Calu3 (cell line): ENCODE measurements at places on chromosomes 3 and 15. TPM values are rescaled to one million over a fixed set of nuclear protein-coding genes. Genes with fewer than 3 reads are reported as not detected.

HRH1 gene
- total RNA-seq: 9.1 and 9.6 TPM in 2 replicates

TIMP4 gene
- total RNA-seq: 0.22 and 0.28 TPM in 2 replicates

CHRNB4 gene
- total RNA-seq: not detected in 2 replicates

SLC22A14 gene
- 1.8 and 2.1 TPM in 2 replicates for total RNA-seq

PODXL2 gene
- 36.1 and 43.6 TPM in 2 replicates for total RNA-seq

NPRL2 gene
- total RNA-seq: 21.0 and 21.8 TPM in 2 replicates

ITIH1 gene
- total RNA-seq: 0.47 and 1.0 TPM in 2 replicates

SPATA12 gene
- 0.47 and 0.64 TPM in 2 replicates for total RNA-seq

DNASE1L3 gene
- not detected in 2 replicates for total RNA-seq

DNA sequence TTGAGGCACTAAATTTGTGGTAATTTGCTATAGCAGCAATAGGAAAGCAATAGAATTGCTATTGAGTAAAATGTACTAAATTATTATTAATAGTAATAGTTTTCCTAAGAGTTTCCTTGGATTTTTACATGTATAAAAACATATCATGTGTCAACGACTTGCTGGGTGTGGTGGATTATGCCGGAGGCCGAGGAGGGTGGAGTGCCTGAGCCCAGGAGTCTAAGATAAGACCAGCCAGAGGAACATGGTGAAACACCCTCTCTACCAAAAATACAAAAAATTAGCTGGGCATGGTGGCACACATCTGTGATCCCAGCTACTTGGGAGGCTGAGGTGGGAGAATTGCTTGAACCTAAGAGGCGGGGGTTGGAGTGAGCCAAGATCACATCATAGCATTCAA lies 749.9 kb downstream of the TBL1XR1 start:
- no peak for DNase-seq

- DNase-seq: no peak
Measured at GRCh38 chr3:150264561-150265279, 143.4 kb upstream of the TSC22D2 start.

DNA sequence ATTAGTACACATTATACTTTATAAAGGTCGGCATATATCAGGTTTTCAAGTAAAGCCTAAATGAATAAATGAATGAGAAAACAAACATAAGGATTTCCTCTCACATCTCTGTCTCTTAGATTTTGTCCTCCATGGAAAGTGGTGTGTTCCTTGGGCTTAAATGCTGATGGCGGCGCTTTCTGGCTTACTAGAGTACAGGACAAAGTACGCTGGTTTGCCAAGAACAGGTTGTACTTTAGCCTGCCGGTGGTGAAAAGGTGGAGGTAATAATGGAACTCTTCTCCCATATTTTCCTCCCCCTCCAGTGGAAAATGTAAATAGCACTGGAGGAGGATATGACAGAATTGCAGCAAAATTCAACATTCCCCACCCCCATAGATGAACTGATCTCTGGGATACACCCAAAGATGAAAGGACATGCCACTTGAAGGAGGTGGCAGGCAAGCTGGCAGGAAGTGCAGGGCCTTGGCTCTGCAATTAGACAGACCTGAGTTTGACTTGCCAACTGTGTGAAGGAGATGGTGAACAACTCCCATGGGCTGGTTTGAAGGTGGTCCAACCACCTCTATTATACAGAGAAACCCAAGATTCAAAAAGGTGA lies 29.3 kb downstream of the CEP152 start:
- DNase-seq: no peak

DNA sequence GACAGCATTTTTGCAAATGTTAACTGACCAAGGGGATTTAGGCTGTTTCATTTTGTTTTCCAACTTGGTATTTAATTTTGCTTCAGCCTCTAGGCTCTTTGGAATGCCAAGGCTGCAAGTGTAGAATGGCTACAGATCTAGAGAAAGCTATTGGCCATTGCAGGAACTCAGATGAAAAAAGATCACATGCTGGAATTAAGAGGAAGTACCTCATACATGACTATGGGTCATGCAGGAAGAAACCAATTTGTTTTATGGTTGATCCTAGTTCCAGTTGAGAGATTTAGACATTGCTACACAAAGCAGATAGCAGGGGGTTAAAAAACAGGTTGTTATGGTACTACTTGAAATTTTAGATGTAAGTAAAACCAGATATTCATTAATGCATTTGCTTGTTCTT lies 12.7 kb upstream of the CLDN16 start:
- no peak for DNase-seq

- DNase-seq: no peak
Measured at GRCh38 chr15:70495991-70496599, 267.3 kb downstream of the UACA start.

- DNase-seq: peak; percentile 21
Measured at GRCh38 chr3:177050501-177051237, 146.6 kb downstream of the TBL1XR1 start.

GRCh38 chr3:126104028-126104635 lies 20.2 kb upstream of the SLC41A3 start:
- DNase-seq: no peak

- DNase-seq: no peak
Measured at GRCh38 chr15:70048578-70049514, 48.9 kb downstream of the TLE3 start.

DNA sequence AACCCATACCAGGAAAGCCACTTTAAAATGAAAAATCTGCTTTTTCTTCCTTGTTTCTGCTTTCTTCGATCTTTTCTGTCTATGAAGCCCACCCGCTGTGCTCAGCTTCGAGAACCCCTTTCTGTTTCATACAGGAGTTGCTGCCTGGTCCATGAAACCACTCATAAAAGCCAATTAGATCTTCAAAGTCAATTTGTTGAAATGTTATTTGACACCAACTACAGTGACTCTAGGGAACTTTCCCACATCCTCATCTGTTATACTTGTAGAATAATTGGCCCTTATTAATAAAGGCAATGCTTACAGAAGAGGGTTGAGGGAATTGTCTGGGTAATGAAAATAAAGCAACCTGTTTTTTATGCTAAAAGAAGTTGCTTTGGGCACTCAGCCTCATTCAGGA lies 523.6 kb downstream of the OCA2 start:
- DNase-seq: no peak

DNA sequence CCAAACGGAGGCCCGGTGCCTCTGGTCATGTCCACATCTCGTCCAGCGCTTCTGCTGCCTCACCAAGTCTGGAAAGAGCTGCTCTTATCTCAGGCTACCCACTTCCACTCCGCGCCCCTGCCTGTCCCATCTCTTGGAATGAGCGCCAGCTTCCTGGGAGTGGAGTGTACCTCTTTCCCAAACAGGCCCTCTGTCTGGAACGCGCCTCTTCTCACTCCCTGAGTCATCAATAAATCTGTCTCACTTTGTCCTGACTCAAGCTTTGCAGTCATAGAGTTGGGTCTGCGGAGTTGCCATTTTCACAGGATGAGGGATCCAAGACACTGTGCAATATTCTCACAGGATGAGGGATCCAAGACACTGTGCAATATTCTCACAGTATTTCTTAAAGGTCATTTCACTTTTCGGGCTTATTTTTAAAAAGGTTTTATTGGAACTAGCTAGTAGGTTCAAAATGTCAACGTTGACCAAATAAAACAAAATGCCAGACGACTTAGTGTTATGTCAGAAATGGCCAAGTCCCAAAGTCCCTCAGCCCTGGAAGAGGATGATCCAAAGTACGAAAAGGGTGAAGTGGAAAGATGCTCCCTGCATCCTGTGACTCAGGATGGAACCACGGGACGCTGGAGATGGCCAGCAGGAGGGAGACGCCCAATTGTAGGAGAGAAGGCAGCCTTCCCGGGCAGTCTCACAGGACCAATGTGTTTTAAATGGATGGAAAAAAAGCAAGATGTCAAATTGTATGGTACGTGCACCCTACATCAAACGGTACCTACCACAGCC lies 81.1 kb downstream of the CHSY1 start:
- DNase-seq: no peak

DNA sequence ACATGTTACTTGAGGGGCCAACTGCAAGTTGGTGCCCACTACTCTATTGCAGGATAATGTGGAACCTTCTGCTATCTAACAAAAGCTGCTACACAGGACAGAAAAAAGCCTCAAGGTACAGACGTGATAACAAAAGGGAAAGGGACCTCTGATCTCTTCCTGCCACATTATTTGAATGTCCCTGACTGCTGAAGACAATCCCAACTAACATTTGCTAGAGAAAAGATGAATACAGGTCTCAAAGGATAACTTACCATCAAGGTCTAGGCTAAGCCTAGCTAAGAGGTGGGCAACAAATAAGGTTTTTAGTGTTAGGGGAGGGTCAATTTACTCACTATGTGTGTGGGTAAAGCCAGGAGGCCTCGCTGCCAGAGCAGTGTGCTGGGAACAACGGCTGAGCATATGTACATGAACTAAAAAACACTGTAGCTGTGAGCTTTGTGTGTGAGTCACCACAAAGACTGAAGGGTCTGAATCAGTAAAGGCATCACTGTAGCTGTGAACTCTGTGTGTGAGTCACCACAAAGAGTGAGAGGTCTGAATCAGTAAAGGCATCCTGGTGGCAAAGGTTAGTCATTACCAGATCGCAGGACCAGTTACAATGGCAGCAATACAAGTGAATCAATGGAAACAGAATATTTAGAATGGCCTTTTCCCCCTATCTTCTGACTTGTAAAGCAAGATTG lies 111.7 kb downstream of the LMLN start:
- DNase-seq: peak; percentile 45

DNA sequence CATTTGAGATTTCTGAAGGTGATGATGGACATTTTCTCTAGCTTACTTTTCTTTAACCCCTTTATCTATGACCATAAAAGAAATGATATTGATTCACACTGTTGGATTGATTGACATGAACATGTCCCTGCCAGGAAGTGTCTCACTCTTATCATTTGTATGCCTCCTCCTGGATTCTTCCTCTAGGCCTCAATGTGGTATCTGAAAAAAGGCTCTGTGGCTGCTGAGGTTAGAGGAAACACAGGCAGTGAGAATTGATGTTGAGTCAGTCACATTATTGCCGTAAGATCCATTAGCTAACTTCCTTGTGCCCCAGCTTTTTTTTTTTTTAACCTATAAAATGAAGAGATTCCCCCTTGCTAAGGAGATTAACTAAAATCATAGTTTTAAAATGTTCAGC lies 8.0 kb upstream of the THRB start:
- no peak for DNase-seq

- DNase-seq: no peak
Measured at GRCh38 chr3:107543666-107544065, 20.9 kb downstream of the BBX start.

- DNase-seq: no peak
Measured at GRCh38 chr15:69298354-69298696, 387 bp upstream of the PAQR5 start.

- DNase-seq: no peak
Measured at GRCh38 chr3:105398437-105398836, 31.7 kb downstream of the ALCAM start.

GRCh38 chr3:120281261-120281660 lies 3.8 kb downstream of the GPR156 start:
- no peak for DNase-seq

DNA sequence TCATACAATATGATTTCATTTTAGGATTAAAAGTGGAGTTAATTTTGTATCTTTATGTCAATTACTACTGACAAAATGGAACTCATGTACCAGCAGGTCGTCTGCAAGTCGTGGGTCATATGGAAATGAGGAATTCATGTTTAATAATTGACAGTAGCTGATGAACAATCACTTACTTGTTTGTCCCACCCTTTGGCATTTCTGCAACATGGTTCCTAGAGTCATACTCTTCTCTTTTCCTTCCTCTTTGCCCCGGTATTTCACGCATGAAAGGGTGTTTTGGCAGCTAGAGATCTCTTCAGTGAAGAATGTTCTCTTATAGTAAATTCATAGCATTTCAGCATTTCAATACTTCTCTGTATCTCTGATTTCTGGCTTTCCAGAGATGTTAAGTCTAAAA lies 133.3 kb upstream of the SLC24A5 start:
- no peak for DNase-seq

- DNase-seq: no peak
Measured at GRCh38 chr15:85786781-85787114, 8.0 kb downstream of the KLHL25 start.

DNA sequence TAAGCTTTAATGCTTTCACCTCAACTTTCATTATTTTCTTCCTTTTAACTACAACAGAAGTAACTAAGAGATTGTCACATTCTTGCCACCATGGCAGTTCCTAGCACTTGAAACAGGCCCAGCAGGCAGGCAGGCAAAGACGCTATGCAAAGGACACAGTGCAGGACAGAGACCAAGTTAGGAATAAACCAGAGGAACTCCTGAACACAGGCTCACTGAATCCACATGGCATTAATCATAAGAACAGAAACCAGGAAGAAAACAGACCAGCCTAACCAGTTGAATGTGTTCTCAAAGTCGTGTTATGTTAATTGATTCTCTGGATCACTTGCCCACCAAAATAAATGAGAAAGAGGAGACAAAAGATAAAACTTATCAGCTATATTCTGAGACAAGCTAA lies 397.6 kb downstream of the TBL1XR1 start:
- peak; percentile 60 for DNase-seq

DNA sequence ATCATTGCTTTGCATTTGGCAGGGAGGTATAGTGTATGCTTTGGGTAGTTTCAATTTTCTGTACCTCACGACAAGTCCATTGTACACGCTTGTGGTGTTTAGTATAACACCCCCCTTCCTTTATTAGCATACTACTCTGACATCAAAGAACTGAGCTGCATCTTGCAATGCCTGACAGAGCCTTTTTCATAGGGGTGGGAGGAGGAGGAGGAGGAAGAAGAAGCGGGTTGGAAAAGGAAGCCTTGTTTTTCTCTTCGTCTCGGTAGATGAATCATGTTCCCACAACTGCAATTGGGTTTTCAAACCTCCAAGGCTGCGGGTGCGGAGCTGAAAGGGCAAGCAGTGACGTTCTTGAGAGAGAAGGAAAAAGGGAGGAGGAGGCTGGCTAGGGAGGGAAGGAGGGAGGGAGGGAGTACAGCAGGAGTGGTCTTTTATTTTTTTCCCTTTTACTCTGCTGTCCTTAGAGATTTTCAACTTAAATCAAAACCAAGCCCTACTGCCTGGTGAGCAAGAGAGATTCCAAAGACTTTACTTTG lies 175.7 kb downstream of the KLHL25 start:
- DNase-seq: peak; percentile 58

DNA sequence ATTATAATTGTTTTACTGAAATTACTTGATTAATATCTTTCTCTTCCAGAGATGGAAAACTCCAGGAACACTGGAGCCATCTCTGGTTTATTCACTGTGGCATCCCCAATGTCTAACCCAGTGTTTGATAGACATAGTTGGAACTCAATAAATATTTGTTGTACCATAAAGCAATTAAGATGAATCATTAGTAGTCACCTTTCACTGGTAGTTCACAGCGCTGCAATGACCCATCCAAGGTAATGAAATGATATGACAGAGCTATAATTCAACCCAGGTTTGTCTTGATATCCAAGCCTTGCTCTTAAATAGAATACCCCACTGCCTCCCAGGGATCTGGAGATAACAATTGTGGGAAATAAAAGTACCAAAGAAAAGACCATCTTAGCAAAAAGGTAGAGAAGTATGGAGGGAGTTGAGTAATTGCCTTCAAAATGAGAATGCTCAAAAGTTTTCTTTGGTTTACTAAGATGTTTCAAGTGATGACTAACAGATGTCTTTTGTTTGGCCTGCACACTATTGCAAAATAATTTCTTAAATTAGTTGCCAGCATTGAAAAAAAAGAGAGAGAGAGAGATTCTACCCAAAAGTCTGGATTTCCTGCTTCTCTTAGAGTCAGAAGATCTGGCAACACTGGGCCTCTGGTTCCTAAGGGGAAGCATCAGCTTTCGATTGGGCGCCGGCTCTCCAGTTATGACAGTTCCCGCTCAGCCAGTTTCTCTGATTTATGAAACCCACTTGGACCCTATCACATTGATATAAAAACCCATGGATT lies 348.5 kb downstream of the ERC2 start:
- DNase-seq: no peak
